ENCODE measurements at places on chromosomes 13 and 19. TPM values are rescaled to one million over a fixed set of nuclear protein-coding genes. Genes with fewer than 3 reads are reported as not detected.

Gene SLITRK5
- 0.02 TPM for total RNA-seq

Gene TBXA2R
- total RNA-seq = 2.0 TPM

Gene ZNF556
- total RNA-seq = not detected

DNA sequence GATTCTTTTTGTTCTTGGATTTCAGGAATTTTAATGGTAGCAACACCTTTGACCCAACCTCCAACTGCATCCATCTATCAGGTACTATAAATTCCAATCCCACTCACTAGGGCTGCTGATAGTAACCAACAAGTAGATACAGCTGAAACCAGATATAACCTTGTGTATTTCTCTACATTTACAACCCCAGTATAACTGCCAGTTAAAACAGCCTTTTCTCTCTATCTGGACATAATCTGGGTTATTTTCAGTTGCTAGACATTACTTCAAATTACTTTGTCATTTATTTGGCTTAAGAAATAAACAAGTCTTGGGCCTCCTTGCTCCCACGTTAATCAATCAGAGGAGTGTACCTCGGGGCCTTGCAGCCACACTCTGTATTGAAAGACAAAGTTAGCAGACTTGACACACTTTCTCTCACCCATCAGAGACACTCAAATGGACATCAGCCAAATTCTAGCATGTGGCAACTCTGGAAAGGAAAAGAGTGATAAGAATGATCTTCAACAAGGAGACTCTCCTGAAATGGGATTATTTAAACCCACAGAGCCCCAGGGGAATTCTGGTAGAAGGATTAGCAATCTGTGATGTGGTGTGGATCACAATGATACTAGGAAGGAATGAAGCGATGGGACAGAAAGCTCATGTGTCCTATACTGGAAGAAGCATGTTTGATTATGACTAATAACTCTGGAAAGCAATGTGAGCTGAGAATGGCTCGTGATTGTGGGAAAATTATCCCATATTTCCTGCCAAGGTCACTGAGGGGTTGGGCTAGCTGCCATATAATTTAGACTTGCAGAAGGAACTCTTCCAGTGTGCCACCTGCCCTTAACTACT is 157.5 kb downstream of the FLT1 start:
- DNase-seq = no peak

DNA sequence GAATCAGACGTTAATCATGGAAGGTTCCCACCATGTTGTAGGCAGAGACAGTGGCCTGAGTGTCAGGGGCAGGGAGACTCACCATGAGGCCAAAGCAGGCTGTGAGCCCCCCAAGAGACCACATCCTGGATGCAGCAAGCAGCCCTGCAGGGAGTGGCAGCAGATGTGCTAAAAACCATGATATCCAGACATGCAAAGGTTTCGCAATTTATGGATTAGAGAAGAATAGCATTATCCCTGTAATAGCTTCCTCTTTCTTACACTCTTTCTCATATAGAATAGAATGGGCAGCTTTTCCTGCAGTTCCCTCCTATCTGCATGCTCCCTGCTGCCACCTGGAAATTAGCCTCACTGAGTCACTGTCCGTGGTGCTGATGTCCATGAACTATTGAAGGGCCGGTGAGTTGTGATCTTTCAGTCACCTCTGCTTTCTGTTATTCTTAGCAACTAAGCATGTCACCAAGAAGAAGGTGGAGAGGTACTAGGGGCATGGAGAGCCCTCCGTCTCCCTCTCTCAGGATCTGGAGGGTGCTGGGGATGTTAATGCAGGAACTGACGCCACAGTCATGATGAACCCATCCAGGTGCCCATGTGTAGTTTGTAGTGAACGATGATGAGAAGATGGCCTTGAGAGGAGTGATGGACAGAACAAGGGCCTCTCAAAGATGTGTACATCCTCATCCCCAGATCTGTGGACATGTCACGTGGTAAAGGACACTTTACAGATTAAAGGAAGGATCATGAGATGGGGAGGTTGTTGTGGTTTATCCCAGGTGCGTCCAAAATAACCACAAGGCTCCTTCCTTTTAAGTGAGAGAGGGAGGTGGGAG is 9.9 kb downstream of the CEACAM4 start:
- DNase-seq = no peak

Measured in left ventricle myocardium superior (tissue), 1 donor.